ENCODE measurements at places on chromosomes 2 and 18.
A peak's percentile ranks its signal among the peaks of the same experiment; 100 is the strongest.

DNA sequence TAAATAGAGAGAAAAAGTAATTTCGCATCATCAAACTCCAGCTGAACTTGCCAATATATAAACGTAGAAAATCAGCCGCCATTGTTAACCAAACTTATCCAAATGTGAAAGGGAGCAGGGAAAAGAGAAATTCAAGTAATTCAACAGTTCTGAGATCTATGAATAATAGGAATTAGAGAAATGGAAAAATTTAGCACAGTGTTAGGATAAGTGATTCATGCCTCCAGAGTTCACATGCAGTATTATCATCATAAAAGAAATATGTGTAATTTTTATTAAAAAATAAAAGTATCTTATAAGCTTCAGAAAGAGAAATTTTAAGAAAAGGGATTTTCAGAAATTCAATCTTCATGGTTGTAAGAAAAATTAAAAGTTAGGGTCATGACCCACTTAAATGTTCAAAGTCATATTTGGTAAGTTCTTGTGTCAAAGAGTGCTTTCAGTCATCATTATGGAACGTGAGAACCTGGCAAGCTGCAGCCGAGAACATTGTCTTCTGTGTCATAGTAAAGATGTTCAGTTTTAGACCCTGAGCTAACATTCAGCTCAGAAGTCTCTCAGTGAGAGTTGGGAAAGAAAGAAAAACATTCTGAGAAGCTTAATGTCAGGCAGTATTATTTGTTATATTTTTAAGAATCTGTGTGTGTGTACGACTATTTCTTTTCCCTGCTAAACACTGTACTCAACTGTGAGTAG, 414.3 kb upstream of the RGPD4 start:
- DNase-seq: no peak

GRCh38 chr18:22494771-22495170, 77.1 kb upstream of the CTAGE1 start:
- DNase-seq: no peak

DNA sequence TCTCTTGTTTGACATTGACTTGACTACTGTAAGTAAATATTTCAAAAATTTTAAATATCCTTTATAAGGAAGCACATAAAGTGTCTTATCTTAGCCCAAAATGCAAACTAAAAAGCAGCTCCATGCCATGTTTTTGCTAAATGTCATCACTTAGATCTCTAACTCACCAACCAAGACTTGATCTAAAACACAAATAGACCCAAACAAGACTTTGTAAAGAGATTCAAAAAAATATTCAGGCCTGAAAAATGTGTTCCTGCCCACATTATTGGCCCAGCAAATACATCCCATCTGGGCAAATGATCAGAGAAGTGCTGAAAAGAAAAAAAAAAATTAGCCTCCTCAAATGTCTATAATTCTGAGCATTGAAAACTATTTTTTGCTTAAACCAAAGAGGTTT, 187.6 kb downstream of the MREG start:
- DNase-seq: no peak

GRCh38 chr2:99356853-99357252, 19.7 kb downstream of the EIF5B start:
- no peak for DNase-seq

DNA sequence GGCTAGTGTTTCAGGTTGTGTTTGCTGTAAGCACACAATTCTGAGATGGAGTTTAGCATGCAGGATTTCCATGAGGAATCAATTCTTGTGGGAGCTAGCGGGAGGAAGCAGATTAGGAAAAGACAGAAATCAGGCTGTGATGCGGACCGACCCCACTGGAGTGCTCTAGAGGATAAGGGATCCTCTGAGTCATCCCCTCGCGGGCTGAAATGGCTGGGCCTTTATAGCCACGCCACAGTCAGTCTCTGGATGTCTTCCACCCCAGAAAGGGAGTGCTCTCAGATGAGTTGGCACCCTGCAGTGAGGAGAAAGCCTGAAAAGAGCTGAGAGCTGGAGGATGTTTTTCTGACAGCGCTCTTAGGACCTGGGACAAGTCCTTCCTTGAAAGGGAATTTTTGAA, 102.4 kb downstream of the GALNT3 start:
- no peak for DNase-seq

- DNase-seq: no peak
Observed at GRCh38 chr18:77054288-77054605, 78.3 kb downstream of the MBP start.

- no peak for DNase-seq
Observed at GRCh38 chr2:217886720-217887309, 116.0 kb downstream of the TNS1 start.

DNA sequence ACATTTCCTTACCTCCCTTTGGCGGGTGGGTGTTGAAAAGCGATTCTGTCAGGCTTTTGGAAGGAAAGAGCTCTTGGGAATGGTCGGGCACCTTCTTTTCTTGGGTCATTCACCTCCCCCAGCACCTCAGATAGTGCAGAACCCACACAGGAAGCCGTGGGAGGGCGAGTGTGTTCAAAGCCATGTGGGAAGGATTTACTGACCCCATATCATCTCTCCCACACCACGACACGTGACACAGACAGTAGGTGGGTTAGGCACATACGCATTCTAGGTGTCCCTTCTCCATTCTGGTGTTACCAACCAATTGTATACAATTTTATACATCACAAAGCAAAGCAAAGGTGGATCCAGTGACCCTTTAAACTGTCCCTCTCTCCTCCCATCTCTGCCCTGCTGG, 263.7 kb upstream of the REV1 start:
- DNase-seq: no peak

DNA sequence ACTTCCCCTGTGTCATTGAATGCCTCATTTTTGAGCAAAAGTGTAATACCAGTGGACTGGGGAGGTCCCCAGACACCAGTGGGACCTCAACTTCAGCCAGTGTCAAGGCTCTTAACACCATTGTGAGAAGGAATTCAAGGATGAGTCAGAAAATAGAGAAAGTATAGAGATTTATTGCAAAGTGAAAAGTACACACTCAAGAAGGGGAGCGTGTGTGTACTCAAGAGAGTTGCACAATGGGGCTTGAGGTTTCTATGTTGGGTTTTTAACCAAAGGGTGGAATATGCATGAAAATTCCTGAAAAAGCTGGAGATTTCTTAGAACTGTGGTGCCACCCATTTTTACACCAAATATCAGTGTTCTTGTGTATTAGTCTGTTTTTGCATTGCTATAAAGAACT, 81.9 kb downstream of the ADCYAP1 start:
- DNase-seq: no peak

GRCh38 chr2:178082408-178083045, 9.9 kb upstream of the PDE11A start:
- DNase-seq: no peak

DNA sequence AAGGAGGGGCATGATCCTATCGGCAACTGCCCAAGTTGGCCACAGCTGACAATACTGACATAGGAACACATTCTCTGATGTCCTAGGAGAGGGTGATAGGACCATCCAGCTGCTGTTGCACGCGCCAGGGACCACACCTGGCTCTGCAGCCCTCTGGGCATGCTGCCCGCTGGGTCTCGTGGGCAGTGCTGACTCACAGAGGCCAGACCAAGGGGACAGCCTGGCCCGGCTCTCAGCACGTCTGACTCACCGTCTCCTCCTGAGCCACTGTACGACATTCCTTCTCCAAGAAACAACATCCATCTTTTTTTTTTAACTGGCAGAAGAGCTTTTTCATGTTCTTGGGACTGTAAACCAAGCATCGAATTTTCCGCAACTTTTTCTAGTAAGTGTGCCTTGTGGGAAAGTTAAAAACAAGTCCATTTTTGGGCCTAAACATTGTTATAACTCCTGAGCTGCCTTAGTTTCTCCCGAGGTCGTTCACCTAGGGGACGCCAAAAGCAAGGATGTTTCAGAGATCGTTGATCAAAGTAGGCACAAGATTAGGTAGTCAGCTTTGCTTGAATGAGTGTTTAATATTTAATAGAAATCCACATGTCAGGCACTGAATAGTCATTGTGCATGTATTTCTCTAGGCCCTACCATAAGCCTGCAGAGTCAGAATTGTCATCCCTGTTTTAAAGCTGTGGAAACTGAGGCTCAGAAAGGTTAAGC, 100.3 kb downstream of the TTC32 start:
- DNase-seq: peak; percentile 98

DNA sequence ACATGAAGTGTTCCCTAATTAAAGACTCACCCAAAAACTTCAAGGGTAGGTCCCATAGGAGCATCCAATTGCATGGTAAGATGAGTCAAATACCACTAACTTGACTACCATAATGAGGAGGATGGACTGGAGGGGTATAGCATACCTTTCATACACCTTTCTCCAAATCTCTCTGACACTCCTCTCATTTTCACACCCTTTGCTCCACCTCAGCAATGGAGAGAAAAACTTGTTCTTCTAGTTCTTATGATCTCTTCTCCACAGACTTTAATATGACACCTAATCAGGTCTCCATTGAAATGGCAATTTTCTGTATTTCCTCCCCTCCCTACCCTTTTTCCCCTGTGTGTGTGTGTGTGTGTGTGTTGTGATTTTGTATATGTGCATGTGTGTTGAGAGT, 41.1 kb upstream of the MAP2 start:
- DNase-seq: no peak

DNA sequence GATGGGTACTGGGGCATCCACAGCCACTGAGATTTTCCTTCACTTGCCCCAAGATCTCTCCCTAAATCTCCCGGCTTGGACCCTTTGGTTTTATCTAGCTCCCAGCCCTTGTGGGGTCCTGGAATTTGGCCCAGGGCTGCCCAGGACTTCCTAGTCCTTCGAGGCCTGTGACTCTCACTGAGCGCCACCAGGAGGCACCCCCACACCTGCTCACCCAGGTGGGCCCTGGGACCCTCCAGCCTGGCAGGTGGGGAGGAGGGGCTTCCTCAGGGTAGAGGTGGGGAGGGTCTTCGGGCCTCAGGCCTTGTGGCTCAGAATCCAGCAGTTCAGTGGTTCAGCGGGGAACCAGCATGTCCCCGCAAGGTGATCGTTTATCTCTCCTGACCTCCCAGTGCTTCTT, 11.9 kb upstream of the PRSS56 start:
- no peak for DNase-seq

- no peak for DNase-seq
Observed at GRCh38 chr2:220277445-220277975, 650.1 kb downstream of the SLC4A3 start.

- no peak for DNase-seq
Observed at GRCh38 chr2:121480826-121481225, 49.9 kb upstream of the RNU4ATAC start.

GRCh38 chr2:26904839-26905238, 56.9 kb downstream of the DPYSL5 start:
- no peak for DNase-seq

DNA sequence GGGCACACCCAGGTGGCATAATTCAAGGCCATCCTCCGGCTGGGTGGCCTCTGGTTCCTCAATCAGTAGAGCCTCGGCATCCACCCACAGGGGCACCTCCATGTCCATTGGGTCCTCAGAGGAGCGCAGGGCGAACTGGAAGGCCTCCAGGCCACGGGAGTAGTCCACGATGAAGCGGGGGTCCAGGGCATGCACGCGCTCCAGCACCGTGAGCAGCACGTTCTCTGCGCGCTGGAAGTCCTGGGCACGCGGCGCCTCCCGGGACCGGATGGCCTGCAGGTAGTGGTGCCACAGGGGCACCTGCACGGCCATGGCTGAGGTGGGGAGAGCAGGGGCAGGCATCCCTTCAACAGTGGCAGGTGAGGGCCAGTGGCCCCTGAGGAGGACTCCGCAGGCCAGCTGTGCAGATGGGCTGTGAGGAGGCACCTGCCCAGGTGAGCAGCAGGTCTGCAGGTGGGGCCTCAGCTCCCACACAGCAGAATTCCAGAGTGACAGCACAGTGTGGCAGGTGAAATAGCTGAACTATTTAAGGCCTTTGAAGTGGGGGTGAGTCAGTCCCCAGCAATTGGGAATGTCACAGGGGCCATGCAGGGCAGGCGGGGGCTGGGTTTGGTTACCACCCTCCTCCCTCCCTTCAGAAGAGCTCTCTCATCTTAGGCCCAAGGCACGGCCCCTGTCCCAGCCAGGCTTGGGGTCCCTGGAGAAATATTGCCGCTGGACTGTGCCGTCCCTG, at the start of gene MAB21L4:
TSS of gene MAB21L4 (minus strand) at position 501 of the 733 bp plus-strand sequence. CDS start at position 342, 159 bp downstream.
- peak; percentile 29 for DNase-seq

- no peak for DNase-seq
Observed at GRCh38 chr18:78875016-78875777, 104.4 kb upstream of the SALL3 start.

DNA sequence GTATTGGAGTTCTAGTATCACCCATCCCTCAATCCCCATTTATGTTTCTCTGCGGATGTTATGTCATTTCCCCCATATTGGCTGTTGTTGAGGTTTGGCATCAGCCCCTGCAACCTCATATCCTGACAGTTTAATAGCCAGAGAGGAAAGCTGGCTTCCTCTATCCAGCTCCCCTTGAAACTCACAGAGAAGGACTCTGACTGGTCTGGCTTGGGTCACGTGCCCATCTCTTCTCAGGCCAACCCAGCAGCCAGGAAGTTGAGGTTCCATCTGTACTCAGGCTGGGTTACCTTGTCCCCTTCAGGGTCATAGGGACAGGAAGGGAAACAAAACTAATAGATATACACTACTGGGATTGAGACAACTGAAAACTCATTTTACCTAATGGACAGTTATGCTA, 148.0 kb upstream of the SLC14A2 start:
- DNase-seq: no peak

DNA sequence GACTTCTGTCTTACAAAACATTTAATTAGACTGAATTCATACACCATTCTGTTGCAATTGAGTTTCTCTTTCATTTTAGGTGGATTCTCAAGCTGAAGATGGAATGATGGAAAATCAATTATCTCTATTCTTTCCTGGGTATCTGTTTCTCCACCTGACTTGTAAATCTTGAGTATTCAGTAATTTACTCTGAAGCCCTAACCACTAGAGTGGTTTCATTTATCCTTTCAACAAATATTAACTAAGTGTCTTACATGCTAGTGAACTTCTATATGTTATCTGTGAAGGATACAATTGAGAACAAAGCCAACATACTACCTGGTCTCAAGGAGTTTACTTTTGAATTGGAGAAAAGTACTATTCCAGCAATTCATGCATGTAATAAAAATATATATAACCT, 94.1 kb upstream of the ZNF804A start:
- DNase-seq: no peak

- DNase-seq: no peak
Observed at GRCh38 chr2:9884436-9884835, 41.2 kb downstream of the TAF1B start.

DNA sequence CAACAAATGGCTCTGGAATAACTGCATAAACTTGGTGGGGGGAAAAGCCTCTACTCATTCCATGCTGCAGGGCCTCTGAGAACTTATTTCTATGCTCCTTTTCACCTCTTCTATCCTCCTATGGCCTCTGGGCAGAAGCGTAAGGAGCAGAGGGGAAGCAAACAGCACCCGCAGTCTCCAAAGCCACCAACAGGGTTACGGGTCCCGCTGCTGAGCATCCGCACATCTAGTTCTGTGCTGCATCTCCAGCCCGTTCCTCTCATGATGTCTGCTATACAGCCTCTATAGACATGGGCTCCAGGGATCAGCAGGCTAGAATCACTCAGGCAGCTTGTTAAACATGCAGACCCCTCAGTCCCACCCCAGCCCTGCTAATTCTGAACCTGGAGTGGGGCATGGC, 25.9 kb downstream of the PSTPIP2 start:
- DNase-seq: no peak

GRCh38 chr2:43240766-43241150, 14.4 kb upstream of the ZFP36L2 start:
- no peak for DNase-seq

GRCh38 chr18:5955861-5956260, 60.5 kb upstream of the TMEM200C start:
- DNase-seq: no peak

Data from kidney epithelial cell (primary cell).